ENCODE measurements at places on chromosomes 5 and 9. TPM values are rescaled to one million over a fixed set of nuclear protein-coding genes. Genes with fewer than 3 reads are reported as not detected.

Gene ATP10B
- 4.2 TPM for polyA plus RNA-seq

Gene LHX3
- 1.6 TPM for polyA plus RNA-seq

Gene SOX30
- polyA plus RNA-seq: not detected

Gene SLC25A48
- polyA plus RNA-seq: 23.1 TPM

Gene INSL6
- polyA plus RNA-seq: not detected

Gene FAM174A
- polyA plus RNA-seq: 20.2 TPM

Gene CEP78
- polyA plus RNA-seq: 16.7 TPM

Gene NEURL1B
- polyA plus RNA-seq: 40.1 TPM

Gene IFNA13
- polyA plus RNA-seq: not detected
